Activated CD4-positive, alpha-beta T cell treated with anti-CD3 and anti-CD28 coated beads, Interleukin-2, amount 10 ng/mL, durations not matched to agents 24 days and 14 days (primary cell): ENCODE measurements at places on chromosomes 16 and 17. TPM values are rescaled to one million over a fixed set of nuclear protein-coding genes. Genes with fewer than 3 reads are reported as not detected.

TPSB2 gene
- not detected in 2 replicates for total RNA-seq

GPR142 gene
- 0.28 TPM in 1 of 2 replicates, not detected in the other for total RNA-seq

OTOP3 gene
- total RNA-seq = not detected in 2 replicates

RCVRN gene
- not detected in 2 replicates for total RNA-seq

KLHL36 gene
- total RNA-seq = 36.7 and 36.9 TPM in 2 replicates

TBC1D26 gene
- not detected in 2 replicates for total RNA-seq

DNA sequence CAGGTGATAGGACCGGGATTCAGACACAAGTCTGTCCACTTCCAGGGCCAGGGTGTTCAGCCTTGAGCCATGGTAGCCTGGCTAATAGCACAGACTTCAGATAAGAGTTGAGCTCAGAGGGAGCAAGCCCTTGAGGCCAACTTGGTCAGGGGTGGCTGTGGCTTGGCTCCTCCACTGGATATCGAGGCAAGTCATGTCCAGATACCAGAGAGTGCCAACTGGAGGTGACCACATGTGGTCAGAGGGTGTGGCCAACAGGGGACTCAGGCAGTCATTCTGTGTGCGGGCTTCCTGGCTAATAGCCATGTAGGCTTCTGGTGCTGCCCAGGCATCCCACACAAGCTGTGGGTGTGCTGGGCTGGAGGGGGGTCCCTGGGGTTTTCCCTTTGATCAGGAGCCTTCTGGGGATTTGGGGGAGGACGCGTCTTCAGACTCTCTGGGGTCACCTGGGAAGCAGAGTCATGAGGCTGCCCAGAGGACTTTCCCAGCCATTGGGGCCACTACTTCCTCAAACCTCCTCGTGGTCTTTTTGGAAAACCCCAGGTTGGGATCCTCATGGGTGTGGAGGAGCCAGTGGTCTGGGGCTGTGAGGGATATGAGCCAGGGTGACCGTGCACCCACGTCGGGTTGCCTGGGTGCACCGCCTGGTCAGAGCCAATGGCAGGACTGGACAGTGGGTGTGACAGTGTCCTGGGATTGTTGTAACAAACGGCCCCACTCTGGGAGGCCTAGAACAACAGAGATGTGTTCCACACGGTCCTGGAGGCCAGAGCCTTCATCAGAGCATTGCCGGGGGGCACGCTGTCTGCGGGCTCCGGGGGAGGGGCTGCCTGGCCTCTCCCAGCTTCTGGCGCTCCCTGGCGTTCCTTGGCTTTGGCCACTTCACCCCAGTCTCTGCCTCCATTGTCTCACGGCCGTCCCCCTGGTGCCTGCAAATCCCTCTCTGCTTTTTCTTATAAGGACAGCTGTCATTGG is 25.0 kb downstream of the COX4I1 start:
- DNase-seq = no peak
- peaks cover 5% of the 10 kb centered on the region for H3K27me3 ChIP-seq
- no peak overlapping the region for H3K27ac ChIP-seq
- H3K36me3 ChIP-seq = no peaks in the 10 kb centered on the region

DNA sequence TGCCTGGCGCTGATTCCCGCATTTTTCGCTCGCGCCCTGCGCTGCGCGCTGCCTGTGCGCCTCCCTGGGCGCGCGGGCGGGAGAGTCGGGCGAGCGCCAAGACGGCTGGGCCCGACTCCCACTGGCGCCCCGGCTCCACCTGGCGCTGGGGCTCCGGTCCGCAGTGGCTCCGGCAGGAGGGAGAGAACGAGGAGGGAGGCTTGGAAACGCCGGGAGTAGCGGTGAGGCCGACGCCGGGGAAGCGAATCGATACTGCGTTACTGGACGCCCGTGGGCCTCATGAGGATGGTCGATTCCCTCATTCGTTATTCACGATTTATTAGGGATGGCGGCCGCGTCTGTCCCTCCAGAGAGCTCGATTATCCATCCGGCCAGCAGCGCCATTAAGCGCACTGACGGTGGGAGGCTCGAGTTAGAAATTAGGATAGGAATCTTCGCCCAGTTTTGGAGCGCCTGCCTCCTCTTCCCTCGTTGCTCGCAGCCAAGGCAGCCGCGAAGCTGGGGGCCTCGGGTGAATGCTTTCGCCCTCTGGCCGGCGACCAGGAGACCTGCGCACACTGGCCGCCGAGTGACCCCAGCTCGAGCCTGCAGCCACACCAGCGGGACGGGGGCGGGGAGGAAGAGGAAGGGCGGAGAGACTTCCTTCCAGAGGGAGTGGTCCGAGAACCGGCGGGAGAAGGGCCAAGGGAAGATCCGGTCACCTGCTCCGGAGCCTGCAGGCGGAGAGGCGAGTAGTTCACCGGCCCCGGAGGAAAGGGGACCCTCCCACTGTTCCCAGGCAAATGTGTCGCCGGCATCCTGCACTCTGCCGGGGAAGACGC is 1.3 kb upstream of the PCGF2 start:
- H3K4me3 ChIP-seq = peak overlapping the region; percentile 99
- peaks cover 15% of the 10 kb centered on the region for H3K36me3 ChIP-seq
- peak; percentile 73 for DNase-seq
- peaks cover 39% of the 10 kb centered on the region for H3K27me3 ChIP-seq
- no peak overlapping the region for H3K27ac ChIP-seq

- DNase-seq = no peak
- no peak overlapping the region for H3K27ac ChIP-seq
- H3K4me1 ChIP-seq = no peaks in the 10 kb centered on the region
- no peak overlapping the region for H3K4me3 ChIP-seq
These were observed 75.5 kb upstream of the CLEC3A start for GRCh38 chr16:77946823-77947222.

- peaks cover 54% of the 10 kb centered on the region for H3K36me3 ChIP-seq
- H3K4me1 ChIP-seq = peaks cover 79% of the 10 kb centered on the region
- DNase-seq = peak; percentile 82
- H3K4me3 ChIP-seq = peak overlapping the region; percentile 79
- peak overlapping the region; percentile 95 for H3K27ac ChIP-seq
- no peaks in the 10 kb centered on the region for H3K27me3 ChIP-seq
These were observed 19.9 kb downstream of the COTL1 start for GRCh38 chr16:84597931-84598351.

DNA sequence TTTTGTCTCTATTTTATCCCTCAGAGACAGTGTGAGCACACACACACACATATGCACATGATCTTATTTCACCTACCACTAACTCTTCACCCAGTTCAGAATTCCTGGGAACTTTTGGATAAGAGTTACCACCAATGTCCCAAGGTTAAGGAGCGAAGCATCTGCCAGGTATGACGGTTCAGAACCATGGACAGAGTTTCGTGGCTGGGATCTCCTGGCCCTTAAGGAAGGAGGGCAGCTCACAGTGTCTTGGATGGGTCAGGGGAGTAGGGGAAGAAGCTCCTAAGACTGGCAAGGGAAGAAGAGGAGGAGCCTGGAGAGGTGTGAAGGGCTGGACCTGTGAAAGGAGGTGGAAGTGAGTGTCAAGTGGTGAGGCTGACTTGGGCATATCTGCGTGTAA is 23.0 kb upstream of the TMEM132E start:
- H3K4me3 ChIP-seq = no peak overlapping the region
- no peak for DNase-seq
- H3K27ac ChIP-seq = no peak overlapping the region
- no peaks in the 10 kb centered on the region for H3K4me1 ChIP-seq

GRCh38 chr16:86631444-86631843 is 53.1 kb downstream of the FOXL1 start:
- no peaks in the 10 kb centered on the region for H3K36me3 ChIP-seq
- no peak overlapping the region for H3K27ac ChIP-seq
- peaks cover 8% of the 10 kb centered on the region for H3K27me3 ChIP-seq
- peaks cover 9% of the 10 kb centered on the region for H3K4me1 ChIP-seq
- no peak overlapping the region for H3K4me3 ChIP-seq

GRCh38 chr16:4288148-4288921 is 15.5 kb upstream of the TFAP4 start:
- H3K4me1 ChIP-seq = peaks cover 12% of the 10 kb centered on the region
- peak; percentile 95 for DNase-seq
- H3K27me3 ChIP-seq = peaks cover 9% of the 10 kb centered on the region
- no peak overlapping the region for H3K4me3 ChIP-seq
- H3K36me3 ChIP-seq = no peaks in the 10 kb centered on the region

- no peak overlapping the region for H3K27ac ChIP-seq
- peaks cover 11% of the 10 kb centered on the region for H3K4me1 ChIP-seq
- H3K4me3 ChIP-seq = peak overlapping the region; percentile 24
- no peak for DNase-seq
These were observed 59.4 kb downstream of the EFCAB5 start for GRCh38 chr17:30000755-30001257.

DNA sequence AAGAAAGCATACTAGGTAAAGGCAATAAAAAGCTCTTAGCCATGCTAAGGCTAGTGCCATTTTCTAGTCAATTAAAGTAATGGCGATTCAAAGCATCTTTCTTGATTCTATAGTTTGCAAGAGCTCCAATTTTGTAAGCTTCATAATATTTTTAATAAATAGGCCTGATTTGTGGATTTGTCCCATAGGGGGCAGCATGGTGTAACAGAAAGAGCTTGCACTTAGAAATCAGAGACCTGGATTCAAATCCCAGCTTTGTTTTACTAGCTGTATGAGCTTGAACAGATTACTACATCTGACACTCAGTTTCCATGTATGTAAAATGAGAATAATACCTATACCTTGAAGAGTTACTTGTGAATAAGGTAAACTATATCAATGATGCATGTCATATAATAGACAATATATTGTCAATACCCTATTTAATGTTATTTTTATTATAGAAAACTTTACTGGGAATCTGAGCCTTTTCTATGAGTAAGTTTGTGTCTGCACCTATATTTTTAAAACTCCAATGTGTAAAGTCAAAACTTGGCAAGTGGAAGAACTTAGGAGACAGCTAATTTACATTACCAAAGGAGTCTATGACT is 93.6 kb upstream of the NOG start:
- DNase-seq = peak; percentile 65
- H3K4me1 ChIP-seq = no peaks in the 10 kb centered on the region
- no peaks in the 10 kb centered on the region for H3K36me3 ChIP-seq
- H3K27me3 ChIP-seq = peaks cover 11% of the 10 kb centered on the region

DNA sequence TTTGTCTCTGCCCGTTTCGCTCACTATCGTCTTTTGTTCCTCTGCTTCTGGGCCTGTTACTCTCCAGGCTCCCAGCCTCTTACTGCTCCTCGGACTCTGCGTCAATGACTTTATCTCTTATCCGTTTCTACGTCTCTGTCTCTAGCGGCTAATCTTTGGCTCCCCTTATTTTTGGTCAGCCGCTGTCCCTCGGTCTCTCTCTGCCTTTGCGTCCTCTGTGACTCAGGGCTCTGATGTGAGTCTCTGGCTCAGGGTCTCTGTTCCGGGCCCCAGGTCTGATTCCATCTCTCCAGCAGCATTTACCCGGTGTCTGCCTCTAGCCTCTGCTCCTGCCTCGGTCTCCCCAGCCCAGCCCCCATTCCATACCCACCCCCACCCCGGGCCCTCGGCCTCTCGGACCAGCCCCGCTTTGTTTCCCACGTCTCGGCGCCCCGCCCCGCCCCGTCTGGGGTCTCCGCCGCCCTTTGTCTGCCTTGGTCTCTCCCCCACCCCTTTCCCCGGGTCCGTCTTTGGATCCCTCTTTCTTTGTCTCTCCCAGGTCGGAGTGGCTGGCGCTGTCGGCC is 547 bp upstream of the ZNF48 start:
- no peak for DNase-seq
- no peaks in the 10 kb centered on the region for H3K27me3 ChIP-seq
- peak overlapping the region; percentile 96 for H3K4me3 ChIP-seq
- peak overlapping the region; percentile 86 for H3K27ac ChIP-seq
- peaks cover 26% of the 10 kb centered on the region for H3K4me1 ChIP-seq
- H3K36me3 ChIP-seq = peaks cover 19% of the 10 kb centered on the region

DNA sequence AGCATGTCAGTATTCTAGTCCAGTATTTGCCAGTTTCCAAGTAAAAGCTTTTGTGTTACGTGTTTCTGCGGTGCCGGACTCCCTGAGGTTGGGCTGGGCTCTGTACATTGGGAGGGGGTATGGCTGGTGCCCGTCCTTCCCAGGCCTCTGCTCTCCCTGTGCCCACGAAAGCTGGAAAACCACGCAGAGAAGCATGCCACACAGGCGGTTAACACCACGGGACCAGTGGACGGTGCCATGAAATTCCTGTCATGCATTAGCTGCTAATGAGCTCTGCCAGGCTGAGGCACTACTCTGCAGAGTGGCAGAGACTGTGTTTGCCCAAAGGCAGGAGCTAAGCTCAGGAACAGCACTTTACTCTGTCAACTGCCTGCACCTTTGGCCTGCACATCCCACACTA is 8.1 kb downstream of the SMIM5 start:
- no peaks in the 10 kb centered on the region for H3K27me3 ChIP-seq
- H3K27ac ChIP-seq = no peak overlapping the region
- no peak overlapping the region for H3K4me3 ChIP-seq
- no peak for DNase-seq

DNA sequence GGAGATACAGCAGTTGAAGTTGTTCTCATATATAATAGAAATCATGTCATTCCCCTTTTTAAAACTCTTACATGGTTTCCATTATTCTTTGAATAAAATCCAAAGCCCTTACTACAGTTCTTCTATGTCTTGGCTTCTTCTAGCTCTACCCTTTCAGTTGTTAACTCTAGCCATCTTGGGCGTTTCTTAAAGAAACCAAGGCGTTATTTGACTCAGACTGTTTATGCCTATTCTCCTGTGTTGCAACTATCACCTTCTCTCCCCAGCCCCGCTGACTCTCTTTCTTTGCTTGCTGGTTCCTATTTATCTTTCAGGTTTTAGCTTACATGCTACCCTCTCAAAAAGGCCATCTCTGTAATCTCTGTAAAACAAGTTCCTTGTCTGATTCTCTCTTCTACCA is 32.7 kb downstream of the NFATC3 start:
- peaks cover 23% of the 10 kb centered on the region for H3K36me3 ChIP-seq
- no peaks in the 10 kb centered on the region for H3K27me3 ChIP-seq
- DNase-seq = no peak

DNA sequence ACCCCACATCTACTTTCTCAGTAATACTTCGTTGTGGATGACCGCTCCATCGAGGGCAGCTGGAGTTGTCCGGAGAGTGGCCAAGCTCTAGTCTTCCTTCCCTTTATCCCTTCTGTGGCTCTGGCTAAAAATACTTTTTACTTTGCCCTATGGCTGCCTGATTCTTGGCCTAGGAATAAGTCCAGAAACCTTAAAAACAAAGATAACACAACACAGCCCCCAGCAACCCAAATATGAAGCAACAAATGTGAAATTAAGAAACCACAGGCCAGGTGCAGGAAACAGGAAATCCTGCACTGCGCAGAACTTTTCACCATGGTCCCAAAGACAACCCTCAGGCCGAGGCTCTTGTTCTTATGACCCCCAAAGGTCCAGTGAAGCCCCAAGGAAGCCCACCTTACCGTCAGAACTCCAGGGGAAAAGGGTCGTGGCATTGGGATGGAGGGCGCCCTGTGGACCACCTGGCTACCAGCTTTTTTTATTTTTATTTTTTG is 26.0 kb downstream of the TK2 start:
- DNase-seq = peak; percentile 88
- peak overlapping the region; percentile 97 for H3K27ac ChIP-seq
- H3K27me3 ChIP-seq = no peaks in the 10 kb centered on the region
- H3K4me3 ChIP-seq = peak overlapping the region; percentile 83
- peaks cover 74% of the 10 kb centered on the region for H3K4me1 ChIP-seq
